ENCODE measurements at places on chromosomes 3 and 15.

- no peak for DNase-seq
These were observed 295.7 kb upstream of the WNT5A start for GRCh38 chr3:55782807-55783206.

DNA sequence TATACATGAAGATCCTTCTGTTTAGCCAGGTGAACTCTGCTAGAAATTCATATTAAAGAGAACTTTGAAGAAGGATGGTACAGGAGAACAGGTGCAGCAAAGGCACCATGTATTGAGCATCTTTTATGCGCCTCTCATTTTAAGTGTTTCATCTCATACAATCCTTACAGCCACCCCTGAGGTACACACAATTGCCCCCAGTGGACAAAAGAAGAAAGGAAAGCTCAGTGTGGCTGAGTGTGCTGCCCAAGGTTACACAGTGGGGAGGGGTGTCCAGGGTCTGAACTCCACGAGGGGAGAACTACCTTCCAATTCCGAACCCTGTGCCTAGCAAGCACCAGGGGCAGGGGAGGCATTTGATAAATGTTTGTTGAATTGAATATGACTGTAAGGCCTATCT lies 98.6 kb downstream of the MECOM start:
- DNase-seq, result no peak

- DNase-seq, result no peak
These were observed 224.4 kb upstream of the ATP11B start for GRCh38 chr3:182568876-182569275.

- DNase-seq, result no peak
These were observed 557.2 kb upstream of the TBL1XR1 start for GRCh38 chr3:177754508-177754921.

DNA sequence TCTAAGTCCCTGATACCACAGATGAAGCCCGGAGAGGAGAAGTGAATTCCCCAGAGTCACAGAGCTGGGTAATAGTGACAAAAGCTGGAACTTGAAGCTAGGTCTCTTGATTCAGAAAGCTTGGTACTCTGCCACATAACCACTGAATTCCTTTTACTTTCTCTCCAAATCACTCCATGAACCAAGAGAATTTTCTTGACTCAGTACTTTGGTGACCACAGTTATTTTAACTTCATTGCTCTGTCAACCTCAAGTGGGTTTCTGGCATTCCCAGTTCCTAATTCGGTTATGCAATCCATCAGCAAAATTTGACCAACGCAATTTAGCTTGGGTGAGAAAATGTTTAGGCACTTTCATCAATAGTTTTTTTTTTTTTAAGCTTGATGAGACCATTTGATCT lies 61.0 kb upstream of the PPARG start:
- DNase-seq, result no peak

DNA sequence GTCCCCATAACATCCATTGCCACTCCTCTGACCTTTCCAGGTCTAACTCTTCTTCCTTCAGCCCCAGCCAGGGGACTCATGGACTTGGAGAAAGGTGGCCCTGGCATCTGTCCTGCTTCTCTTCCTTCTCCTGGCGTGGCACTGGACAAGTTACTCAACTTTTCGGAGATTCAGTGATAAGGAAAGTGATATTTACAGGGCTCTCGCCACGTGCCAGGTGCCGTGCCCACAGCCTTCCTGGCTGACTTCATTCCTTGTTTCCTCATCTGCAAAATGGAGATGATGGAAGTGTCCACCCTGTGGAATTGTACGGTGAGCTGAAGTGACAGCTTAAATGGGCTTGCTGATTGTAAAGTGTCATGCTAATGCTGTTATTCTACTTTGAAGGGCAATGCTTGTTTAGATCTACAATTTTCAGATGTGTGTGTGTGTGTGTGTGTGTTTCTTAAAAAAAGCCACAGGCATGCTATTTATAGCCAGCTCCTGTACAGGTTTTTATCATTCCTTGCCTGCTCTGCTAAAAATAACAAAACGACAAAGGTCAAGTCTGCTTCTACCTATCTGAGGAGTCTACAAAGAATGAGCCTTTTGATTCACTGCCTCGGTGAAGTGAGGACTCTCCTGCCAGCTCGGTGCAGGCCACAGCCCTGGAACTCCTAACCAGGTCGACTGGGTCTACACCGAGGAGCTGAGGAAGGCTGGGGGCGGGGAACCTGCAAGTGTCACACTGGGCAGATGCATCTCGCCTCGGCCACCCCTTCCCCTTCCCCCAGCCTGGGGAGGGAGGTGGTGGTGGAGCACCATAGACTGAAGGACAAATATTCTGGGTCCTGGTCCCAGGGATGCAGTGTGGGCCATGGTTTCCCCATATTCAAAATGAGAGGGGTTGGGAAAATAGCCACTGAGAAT lies 11.4 kb upstream of the ATP2B2 start:
- no peak for DNase-seq

DNA sequence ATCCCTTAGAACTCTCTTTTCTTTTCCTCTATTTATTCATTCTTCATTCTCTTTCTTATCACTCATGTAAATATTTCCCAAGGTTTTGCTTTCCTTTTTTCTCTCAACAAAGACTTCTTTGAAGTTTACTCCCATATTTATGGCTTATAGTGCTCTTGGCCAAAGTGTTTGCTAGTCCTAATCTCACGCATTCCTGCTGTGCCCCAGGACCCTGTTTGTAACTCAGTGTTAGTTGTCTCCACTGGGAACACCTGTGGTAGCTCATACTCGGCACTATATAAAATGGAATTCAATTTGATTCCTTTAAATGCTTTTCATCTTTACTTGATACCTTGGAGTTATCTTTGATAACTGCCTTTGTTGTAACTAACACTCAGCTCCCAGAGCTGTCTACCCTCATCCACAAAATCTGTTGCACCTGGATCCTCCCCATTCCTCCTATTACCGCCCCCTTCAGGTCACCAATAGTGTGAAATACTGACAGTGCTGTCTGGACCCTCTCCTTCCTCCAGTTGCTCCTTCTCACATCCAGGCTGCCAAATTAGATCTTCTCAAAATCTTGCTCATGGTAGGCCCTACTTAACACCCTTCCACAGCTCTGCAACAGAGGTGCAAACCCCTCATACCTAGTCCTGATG lies 76.8 kb downstream of the TIGIT start:
- DNase-seq, result no peak

DNA sequence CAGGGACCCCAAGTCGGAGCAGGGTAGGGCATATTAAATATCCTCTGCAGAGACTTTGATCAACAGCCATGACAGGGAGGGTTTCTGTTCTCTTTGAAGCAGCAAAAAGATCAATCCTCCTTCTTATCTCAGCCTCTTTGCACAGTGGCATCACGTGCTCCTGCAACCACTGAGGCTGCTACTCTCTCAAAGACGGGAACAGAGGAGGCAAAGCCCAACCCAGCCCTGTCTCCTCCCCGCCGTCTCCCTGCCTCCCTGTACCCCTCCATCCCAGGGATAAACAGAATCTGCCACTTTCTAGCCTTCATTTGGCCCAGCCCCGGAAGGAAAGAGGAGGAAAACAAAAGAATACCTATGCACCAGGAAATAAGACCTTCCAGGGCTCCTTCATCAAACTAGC lies 7.5 kb upstream of the TBC1D21 start:
- no peak for DNase-seq

DNA sequence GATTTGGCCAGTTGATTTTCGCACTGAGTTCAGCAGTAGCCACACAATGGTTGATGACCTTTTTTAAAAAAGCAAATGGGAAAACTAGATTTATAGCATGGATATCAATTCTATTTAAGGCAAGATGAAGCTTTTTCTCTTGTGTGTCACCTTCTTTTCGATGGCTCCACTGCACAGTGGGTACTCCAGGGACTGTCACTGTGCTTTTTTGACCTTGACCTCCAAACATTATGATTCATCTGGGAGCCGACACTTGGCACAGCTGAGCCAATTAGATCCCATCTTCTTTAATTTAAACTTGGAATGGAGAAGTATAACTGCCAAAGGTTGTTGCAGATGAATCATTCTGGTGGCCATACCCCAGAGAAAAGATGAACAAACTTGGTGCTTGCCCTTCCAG lies 367.3 kb downstream of the EPHA6 start:
- no peak for DNase-seq

DNA sequence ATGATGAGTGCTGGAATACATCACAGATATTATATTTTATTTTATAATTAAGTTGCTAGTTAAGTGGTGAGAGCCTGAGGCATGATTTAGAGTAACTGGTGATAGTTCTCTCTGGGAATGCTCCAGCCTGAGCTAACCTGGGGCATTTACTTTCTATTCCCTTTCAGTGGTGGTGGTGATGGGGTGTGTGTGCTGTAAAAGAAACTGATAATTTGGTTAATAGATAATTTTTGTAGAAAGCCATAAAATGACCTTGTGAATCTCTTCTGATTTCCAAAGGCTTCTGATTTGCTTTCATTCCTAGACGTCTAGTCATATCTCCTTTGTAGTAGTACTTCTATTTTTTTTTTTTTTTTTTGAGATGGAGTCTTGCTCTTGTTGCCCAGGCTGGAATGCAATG lies 46.8 kb upstream of the DPPA4 start:
- DNase-seq, result no peak

GRCh38 chr15:65095011-65095746 lies 18.6 kb downstream of the KBTBD13 start:
- DNase-seq, result no peak

- DNase-seq, result no peak
These were observed 222.3 kb upstream of the CDIN1 start for GRCh38 chr15:36356978-36357601.

DNA sequence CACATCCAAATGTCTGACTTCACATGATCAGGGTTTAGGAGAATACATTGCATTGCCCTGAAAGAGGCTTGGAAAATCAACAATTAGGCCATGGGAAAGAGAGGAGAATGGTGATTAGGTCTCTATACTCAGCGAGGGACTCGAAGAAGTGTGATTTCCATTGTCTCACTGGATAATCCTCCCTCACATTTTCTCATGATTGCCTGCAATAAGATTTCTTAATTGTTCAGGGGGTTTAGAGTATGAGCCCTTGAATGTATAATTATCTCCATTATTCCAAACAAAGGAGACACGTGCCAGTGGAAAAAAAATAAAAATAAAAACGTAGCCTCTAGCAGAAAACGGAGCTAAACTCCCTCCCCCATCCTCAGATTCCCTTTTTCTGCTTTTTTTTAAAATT lies 173.2 kb downstream of the TPRG1 start:
- no peak for DNase-seq

- no peak for DNase-seq
These were observed 755 bp downstream of the PTPN9 start for GRCh38 chr15:75578173-75578947.

- DNase-seq, result no peak
These were observed 258.4 kb downstream of the XXYLT1 start for GRCh38 chr3:195012571-195012970.

- DNase-seq, result no peak
These were observed 786.2 kb downstream of the SQOR start for GRCh38 chr15:46420990-46421389.

- no peak for DNase-seq
These were observed 608.4 kb downstream of the CADM2 start for GRCh38 chr3:85567071-85567676.

- DNase-seq, result no peak
These were observed 141.8 kb downstream of the OPA1 start for GRCh38 chr3:193734737-193735366.

DNA sequence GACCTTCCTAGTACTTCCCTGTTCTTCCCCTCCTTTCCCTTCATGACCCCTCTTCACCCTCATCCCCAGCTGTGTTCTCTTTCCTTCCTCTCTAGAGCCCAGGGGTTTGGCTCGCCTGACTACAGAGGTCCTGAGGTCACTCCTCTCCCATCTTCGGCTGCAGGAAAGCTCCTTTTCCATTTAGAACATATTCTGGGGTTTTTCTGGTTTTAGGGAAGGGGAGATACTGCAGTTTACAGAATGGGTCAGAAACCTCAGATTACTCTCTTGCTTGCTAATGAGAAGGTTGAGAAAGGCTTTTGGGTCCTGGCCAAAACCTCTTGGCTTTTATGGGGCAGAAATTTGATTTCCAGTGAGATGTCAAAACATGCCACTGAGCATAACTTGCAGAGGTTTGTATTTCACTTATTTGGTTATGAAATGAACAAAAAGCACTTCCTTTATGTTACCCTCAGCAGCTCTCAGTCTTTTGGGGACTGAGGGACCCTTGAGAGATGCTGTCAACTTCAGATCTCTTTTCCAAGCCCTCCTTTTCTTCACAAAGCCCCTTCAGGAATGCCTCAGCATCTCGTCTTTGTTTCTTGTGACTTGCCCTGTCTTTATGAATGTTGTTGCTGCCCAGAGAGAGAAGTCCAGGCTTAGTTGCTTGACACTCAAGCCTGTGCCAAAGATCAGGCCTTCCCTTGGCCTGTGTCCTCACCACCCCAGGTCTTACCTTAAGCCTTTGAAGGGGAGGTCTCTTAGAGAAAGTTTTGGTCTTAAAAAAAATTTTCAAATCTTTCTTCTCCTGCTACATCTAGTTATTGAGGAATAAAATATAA lies 121.7 kb upstream of the TPM1 start:
- DNase-seq, result no peak

DNA sequence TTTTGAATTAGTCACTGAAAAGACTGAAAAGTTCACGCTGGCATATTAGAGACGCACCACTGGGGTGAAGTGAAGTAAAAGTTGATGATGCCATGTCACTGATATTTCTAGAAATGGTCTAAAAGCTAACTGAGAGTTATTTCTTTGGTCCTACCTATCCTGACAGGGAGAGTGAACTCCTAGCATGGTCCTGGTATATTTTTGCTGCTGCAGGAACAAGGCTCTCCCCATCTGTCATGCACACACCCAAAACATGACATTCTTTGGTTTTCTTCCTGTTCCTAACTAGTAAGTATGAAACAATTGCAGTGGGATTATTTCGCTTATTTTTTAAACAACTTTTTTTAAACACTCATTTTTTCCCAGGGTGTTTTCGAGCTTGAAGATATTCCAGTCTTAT lies 466.7 kb downstream of the ERC2 start:
- no peak for DNase-seq

- DNase-seq, result no peak
These were observed 381.4 kb upstream of the TGFBR2 start for GRCh38 chr3:30225021-30225420.

- DNase-seq, result no peak
These were observed 544.8 kb downstream of the AGBL1 start for GRCh38 chr15:86624261-86625036.

DNA sequence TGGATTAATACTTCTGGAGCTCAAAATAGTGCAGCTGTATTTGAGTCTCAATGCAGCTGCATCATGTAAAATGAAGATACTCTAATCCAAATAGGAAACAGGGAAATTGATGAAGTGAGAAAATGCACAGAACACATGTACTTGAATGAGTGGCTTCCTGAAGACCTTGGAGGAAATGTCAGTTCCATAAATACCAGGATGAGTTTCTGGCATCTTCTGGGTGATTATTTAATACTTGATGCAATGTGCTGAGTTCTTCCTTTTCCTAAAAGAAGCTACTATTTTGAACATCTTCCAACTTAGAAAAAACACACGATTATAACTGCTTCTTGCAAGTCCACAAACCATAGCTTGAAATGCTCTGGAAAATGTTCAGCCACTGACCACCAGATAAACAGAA lies 162.8 kb downstream of the SLC9A9 start:
- no peak for DNase-seq
